Thoracic aorta (tissue), 2 donors: ENCODE measurements at places on chromosomes 12 and 14.
A peak's percentile ranks its signal among the peaks of the same experiment; 100 is the strongest.

DNA sequence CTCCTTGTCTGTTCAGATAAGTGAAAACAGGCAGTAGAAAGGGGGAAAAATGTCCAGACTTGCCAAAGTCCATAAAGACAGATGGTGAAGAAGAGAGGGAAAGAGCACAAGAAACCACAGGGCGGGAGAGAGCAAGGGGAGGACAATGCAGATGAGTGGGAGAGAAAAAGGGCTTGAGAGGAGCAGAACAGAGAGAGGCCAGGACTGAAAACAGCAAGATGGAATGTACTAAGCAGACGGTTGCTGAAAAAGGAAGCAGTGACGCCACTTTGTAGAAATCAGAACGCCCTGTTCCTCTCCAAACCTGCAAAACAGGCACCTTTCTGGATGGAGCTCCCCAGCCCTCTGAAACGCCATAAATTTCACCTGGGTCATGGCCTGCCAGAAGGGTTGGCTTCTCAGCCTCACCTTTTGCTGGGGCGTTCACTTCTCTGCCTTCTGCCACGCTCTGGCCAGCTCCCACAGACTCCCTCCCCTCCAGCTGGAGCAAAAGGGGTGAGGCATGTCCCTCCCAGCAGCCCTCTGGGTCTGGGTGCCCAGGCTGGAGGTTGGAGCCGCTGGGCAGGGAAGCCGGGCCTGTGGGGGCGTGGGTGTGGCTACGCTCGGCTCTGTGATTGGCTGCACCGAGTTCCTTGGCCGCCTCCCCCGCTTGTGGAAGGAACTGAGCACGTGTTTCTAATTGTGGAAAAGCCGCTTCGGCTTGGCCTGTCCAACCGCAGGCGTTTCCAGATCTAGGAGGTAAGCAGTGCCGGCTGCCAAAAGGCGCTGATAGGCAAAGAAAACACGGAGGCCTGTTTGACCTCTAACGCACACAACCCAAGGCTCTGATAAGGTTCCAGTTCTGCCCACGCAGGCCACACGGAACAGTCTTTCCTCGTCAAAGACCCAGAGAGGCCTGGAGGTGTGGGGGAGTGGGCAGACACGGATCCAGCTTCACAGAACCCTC, 29.3 kb downstream of the SLC7A8 start:
- peak; percentile 78 for DNase-seq

GRCh38 chr14:38944691-38945090, 158.3 kb downstream of the SEC23A start:
- no peak for DNase-seq

DNA sequence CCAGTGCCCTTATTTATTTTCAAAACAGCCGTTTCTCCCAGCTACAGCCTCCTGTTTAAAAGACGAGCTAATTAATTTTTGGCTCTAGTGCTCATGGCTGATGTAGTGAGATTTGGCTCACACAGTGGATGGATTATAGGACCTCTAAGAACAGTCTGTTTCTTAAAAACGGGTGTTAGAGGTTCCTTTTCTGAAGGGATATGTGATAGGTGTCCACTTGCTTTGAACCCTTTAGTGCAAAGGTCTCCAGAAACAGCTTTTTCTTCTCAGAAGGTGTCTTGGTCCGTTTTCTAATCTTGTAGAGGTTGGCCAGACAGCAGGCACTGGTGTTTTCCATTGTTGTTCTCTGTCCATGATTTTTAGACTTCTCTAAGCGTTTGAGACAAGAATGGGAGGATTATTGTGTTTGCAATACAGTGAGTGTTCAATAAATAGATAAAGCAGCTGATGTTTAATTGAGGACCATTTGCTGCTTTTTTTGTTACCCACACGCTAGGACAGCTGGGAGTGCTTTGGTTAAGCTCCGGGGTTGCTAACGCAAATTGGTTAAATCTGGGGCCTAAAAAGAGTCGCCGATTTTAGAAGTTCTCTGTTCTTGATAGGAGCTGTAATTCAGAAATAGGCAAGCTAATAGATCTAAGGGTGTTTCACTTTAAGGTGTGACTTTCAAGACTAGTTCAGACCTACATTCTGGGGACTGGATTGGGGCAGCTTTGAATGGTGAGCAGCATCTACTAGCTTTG, 1.0 kb downstream of the BORCS5 start:
- no peak for DNase-seq

DNA sequence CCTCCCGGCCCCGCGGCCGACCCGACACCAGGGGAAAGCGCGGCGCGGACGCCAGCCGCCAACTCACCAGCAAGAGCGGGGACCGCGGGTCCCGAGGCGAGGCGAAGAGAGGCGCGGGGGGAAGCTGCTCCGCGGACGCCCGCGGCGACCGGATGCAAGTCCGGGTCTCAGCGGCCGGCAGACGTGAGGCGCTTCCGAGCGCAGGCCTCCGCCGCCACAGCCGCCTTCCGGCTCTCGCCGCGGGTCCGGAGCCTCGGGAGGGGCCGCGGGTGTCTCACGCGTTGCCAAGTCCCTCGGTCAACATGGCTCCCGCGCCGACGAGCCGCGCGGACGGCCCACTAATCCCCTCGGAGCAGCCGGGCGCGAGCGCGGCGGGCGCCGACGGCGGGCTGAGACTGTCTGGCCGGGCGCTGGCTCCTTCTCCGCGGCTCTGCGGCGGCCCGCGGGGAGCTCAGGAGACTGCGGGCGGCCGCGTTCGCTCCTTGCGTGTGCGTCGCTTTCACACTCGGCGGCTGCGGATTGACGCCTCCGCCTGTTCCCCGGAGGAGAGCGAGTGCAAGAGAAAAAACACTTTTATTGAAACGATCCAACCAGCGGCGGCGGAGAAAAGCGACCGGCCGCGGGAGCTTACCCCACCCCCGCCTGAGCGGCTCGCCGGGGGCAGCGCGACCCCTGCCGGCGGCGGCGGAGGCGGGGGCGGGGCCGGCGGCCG, at the start of gene CDK17:
Gene CDK17 (minus strand): TSS at position 521 of the 712 bp plus-strand sequence. CDS start 65,603 bp downstream, outside the sequence.
- DNase-seq = peak; percentile 30

GRCh38 chr12:53966385-53967133, 6.4 kb upstream of the HOXC11 start:
- no peak for DNase-seq

GRCh38 chr14:37600880-37601741, 5.7 kb downstream of the TTC6 start:
- DNase-seq = no peak

DNA sequence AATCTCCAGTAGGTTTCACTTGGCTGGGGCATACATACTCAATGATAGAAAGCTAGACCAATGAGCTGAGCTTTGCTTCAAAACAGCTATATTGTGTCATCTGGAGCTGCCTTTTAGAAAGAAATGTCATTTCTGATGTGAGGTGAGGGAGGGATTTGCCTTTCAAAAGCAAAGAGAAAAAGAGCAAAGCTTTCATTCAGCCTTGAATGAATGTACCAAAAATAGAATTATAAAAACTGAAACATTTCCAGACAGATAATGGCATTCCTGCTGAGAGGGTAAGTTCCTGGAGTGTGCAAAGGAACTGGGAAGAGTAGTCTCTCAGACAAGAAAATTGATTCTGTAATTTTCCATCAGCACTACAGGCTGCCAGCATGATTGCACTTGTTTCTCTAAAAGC, 710.0 kb downstream of the LRFN5 start:
- DNase-seq = no peak

DNA sequence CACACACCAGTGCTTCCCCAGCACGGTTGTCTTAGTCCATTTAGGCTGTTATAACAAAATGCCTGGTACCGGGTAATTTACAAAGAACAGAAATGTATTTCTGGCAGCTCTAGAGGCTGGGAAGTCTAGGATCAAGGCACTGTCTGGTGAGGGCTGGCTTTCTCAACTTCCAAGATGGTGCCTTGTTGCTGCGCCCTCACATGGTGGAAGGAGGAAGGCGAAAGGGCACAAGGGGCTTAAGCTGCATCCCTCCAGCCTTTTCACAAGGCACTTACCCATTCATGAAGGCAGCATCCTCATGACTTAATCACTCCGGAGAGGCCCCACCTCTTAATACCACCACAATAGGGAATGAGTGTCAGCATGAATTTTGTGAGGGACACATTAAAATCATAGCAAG, 155.5 kb downstream of the SLC15A5 start:
- no peak for DNase-seq

DNA sequence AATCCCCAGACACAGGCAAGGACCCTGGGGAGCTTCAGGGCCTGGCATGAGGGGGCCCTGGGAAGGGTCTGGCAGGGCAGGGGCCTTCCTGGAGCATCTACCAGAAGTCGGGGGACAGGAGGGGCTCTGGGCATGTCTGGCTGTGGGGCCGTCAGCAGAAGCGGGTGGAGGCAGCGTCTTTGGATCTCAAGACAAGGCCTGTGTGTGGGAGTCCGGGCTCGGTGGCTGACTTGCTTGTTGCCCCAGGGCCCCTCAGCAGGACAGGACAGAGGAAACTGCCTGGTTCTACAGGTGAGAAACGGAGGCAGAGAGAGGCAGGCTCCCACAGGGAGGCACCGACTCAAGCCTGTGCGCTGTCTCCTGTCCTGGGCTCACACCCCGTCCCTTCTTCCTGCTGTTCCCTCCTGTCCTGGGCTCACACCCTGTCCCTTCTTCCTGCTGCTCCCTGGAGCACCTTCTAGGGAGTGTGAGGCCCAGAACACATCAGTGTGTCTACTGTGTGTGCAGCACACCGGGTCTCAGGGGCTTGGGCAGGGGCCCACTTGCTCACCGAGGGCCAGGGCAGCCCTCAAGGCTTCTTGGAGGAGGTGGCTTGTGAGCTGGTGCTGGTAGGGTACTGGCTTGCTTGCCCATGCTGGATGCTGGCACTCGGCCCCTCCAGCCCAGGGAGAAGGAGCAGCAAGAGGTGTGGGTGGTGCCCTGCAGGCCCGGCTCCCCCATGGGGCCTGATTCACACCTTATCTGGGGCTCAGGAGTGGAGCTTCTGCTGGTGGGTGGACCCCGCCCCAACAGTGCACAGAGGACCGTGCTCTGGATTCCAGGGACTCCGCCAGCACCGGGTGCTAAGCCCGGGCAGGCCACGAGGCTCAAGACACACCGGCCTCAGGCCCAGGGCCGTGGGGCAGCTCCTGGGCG, 14.9 kb downstream of the ASPG start:
- no peak for DNase-seq

DNA sequence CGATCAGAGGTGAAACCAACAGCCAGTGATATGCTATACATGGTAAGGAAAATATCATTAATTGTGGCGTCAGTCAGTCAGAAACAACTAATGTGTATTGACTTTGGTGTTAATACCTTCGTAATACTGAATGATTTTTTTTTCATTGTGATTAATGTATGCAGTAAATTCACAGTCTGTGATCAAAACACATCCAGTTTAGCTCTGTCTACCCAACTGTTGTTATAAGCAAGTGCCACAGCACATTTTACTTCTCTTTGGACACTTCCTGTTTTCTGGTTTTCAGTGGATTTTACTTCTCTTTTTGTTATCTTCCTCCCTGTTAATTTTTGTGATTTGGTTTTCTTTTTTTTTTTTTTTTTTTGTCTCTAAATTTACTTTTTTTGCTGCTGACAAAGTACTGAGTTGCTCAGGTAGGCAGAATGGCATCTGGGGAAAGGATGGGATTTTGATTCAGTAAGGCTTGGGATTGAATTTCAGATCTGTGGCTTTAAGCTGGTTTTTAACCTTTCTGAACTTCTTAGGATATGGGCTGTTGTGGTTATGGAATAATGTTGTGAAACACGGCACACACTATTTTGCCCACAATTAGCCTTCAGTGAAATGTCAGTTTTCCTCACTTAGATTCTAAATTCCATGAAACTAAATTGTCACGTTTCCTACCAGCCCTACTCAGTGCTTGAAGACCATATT, 604 bp downstream of the GLIPR1 start:
- DNase-seq = no peak

- DNase-seq = no peak
Measured at GRCh38 chr12:54337854-54338650, 13.1 kb downstream of the COPZ1 start.

DNA sequence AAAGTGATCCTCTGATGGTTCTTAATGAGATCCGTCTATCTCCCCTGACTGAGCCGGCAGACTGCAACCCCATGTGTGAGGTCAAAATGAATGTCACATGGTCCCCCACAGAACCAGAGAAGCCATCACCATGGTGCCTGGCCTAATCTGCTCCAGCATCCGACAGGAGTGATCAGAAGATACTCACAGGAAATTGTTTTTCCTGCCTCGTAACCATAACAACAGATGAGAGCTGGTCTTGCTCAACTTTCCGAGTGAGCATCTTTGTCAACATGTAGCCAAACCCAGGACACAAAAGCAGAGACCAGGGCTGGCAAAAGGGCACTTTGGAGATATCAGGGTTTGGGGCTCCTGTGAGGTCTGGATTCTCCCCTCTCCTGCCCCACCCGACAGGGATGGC, 72.1 kb upstream of the C14orf180 start:
- no peak for DNase-seq

DNA sequence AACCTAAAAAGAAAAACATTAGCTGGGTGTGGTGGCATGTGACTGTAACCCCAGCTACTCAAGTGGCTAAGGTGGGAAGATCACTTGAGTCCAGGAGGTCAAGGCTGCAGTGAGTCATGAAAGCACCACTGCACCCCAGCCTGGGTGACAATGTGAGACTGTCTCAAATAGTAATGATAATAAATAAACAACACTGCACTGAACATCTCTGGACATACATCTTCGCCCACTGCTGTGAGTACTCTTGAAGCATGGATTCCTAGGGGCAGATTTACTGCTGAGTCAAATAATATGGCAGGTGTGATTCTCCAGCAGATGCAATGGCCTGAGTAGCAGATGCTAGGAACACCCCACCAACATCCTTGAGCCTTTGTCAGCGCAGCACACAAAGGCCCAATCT, 23.6 kb downstream of the ABCB9 start:
- no peak for DNase-seq

DNA sequence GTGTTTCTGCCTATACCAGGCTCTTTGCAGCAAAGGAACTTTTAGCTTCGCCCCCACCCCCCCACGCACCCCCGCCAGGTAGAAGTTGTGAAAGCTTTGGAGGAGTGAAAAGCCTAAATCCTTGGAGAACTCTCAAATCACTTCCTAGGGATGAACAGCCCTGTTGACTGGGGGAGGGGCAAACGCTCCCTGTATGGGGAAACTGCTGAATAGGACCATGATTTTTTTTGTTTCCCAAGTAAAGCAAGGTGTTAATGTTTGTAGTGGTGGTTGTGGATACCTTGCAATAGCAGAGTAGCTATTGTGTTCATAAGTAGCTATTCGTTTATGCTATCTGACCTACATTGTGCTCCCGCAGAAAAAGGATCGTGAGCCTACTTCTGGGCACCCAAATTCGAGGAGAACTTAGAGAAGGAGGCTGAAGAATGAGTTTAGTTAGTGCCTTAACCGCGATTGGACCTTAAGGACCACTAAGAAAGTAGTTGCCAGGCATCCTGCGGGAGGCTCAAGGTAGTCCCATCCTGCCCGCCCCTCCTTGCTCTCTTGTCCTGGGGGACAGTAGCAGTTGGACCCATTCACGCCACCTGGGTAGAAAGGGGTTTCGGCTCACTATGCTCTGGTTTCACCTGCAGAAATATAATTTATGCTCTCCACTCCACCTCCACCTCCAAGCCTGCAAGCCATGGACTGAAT, 901 bp upstream of the NFKBIA start:
- no peak for DNase-seq

DNA sequence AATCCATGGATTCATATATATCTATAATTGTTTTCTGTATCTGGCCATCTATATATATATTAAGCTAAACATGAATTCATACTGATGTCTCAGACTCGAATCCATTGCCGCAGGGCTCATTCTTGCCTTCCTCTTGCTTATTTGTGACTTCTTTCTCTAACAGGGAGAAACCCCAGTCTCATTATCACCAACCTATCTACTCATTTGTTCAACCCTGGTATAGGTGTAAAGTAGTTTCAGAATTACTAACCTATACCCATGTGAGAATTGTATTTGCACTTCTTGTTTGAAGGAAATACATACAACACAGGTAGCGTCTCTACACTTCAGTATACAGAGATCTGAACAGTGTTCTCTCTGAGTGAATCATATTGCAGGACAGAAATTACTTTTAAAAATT, 77.7 kb downstream of the PTPN11 start:
- DNase-seq = no peak

- DNase-seq = no peak
Measured at GRCh38 chr14:26138764-26139445, 458.9 kb downstream of the NOVA1 start.
